ENCODE measurements at places on chromosomes 13 and 19. TPM values are rescaled to one million over a fixed set of nuclear protein-coding genes. Genes with fewer than 3 reads are reported as not detected.

Gene ZIC2
- total RNA-seq = 0.85 TPM

DNA sequence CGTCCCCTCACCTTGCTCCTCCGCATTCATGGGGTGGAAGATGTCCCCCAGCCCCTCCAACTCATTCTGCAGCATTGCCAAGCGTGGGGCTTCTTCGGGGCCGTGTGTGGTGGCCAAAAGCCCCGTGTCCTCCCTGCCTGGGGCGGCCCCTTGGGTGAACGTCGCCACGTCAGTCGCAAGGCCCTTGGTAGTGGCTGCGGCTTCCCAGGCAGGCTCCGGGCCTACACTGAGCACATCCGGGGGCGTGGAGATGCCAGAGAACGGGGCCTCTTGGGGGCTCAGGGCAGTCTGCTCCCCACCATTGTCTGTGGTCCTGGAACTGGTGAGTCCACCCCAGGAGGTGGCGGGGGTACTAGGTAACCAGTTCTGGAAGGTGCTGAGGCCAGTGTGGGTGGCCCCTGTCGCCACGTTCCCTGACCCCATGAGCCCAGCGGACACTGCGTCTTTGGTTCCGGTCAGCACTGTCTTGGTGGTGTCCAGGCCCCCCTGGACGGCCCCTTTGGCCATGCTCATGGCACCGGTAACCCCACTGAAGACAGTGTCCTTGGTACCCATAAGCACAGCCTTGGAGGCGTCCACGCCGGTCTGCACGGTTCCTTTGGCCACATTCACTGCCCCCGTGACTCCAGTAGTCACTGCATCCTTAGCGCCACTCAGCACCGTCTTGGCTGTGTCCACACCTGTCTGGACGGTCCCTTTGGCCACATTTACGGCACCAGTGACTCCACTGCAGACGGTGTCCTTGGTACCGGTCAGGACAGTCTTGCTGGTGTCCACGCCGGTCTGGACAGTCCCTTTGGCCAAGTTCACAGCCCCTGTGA lies 7.6 kb downstream of the PLIN4 start:
- DNase-seq = no peak
- no peak overlapping the region for H3K4me3 ChIP-seq
- no peaks in the 10 kb centered on the region for H3K27me3 ChIP-seq

Gene LCP1
- total RNA-seq = 438 TPM

GRCh38 chr19:39409208-39410016 lies 2.8 kb downstream of the ZFP36 start:
- peaks cover 72% of the 10 kb centered on the region for H3K4me1 ChIP-seq
- H3K4me3 ChIP-seq = peak overlapping the region; percentile 97
- H3K27ac ChIP-seq = peak overlapping the region; percentile 100
- peak; percentile 81 for DNase-seq

GRCh38 chr13:33262062-33262487 lies 23.5 kb downstream of the STARD13 start:
- DNase-seq = no peak
- H3K4me3 ChIP-seq = no peak overlapping the region
- no peaks in the 10 kb centered on the region for H3K27me3 ChIP-seq

GRCh38 chr19:5927441-5927821 lies 13.4 kb downstream of the CAPS start:
- DNase-seq = no peak
- no peak overlapping the region for H3K27ac ChIP-seq
- peaks cover 97% of the 10 kb centered on the region for H3K36me3 ChIP-seq
- no peaks in the 10 kb centered on the region for H3K4me1 ChIP-seq
- no peak overlapping the region for H3K4me3 ChIP-seq

- peaks cover 14% of the 10 kb centered on the region for H3K36me3 ChIP-seq
- H3K27ac ChIP-seq = no peak overlapping the region
- H3K4me3 ChIP-seq = no peak overlapping the region
- no peaks in the 10 kb centered on the region for H3K27me3 ChIP-seq
These were observed 18.7 kb downstream of the ZNF586 start for GRCh38 chr19:57788114-57788692.

GRCh38 chr13:77930430-77930829 lies 11.8 kb upstream of the EDNRB start:
- H3K4me1 ChIP-seq = no peaks in the 10 kb centered on the region
- no peak overlapping the region for H3K27ac ChIP-seq
- H3K27me3 ChIP-seq = no peaks in the 10 kb centered on the region
- H3K4me3 ChIP-seq = no peak overlapping the region

Gene TGFBR3L
- total RNA-seq = 0.89 TPM

- peaks cover 65% of the 10 kb centered on the region for H3K4me1 ChIP-seq
- H3K27me3 ChIP-seq = no peaks in the 10 kb centered on the region
- no peaks in the 10 kb centered on the region for H3K36me3 ChIP-seq
- DNase-seq = no peak
- peak overlapping the region; percentile 74 for H3K27ac ChIP-seq
These were observed 27.4 kb downstream of the UBAC2 start for GRCh38 chr13:99227909-99228688.

Gene KCTD15
- 5.2 TPM for total RNA-seq

DNA sequence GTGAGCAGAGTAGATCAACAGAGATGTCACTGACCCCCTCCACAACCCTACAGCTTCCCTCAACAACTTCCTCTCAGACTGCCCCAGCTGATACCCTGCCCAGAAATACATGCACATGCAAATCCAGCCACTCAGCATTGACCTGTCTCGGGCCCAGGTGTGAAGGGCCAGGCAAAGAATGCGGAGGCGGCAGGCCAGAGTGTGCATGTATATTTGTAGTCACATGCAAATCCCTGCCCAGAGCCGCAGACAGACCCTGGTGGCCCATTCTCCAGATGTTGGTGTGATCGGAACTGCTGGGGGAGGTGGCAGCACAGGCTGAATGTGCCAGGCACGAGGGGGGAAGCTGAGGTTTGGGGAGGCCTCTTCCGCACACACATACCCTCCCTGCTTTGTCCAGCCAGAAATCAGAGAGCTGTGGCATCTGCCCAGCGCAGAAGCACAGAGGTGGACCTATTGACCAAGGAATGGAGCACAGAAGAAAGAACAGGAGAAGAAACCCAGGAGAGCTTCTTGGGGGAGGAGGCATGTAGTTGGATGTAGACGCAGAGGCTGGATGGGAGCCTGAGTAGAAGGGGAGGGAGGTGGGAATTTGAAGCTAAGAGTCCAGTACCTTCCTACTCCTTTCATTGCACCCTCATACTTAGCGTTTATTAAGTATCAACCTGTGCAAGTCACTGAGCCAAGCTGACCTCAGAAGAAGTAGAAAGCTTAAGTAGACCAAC lies 14.4 kb downstream of the MEF2B start:
- H3K27ac ChIP-seq = no peak overlapping the region
- H3K36me3 ChIP-seq = peaks cover 4% of the 10 kb centered on the region
- H3K4me3 ChIP-seq = no peak overlapping the region
- DNase-seq = no peak
- no peaks in the 10 kb centered on the region for H3K4me1 ChIP-seq

GRCh38 chr13:101307181-101307701 lies 109.1 kb downstream of the NALCN start:
- no peak for DNase-seq
- no peak overlapping the region for H3K27ac ChIP-seq
- peaks cover 8% of the 10 kb centered on the region for H3K27me3 ChIP-seq
- H3K4me1 ChIP-seq = no peaks in the 10 kb centered on the region

Gene FUT3
- total RNA-seq = 0.13 TPM

- H3K36me3 ChIP-seq = peaks cover 9% of the 10 kb centered on the region
- H3K27ac ChIP-seq = peak overlapping the region; percentile 66
- no peak for DNase-seq
- H3K4me1 ChIP-seq = peaks cover 32% of the 10 kb centered on the region
- no peak overlapping the region for H3K4me3 ChIP-seq
- H3K27me3 ChIP-seq = no peaks in the 10 kb centered on the region
These were observed 1.5 kb upstream of the UPF3A start for GRCh38 chr13:114279758-114280355.

DNA sequence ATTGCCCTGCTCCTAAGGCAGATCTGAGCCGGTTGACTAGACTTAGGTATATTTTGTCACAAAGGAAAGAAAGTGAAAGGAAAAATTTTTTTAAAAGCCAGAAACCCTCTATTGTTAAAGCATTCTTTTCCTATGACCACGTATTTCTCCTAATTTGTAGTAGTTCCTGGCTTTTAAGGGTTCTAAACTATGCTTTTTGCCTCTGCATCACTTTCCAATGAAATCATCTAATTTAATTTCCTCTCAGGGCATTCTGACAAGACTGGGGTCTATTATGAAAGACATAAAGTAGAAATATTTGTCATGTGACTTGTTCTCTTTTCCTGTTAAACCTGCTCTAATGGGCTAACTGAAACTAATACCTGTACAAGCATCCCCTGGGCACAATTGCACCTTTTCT lies 233.0 kb upstream of the PRR20A start:
- no peaks in the 10 kb centered on the region for H3K27me3 ChIP-seq
- DNase-seq = no peak
- H3K4me3 ChIP-seq = no peak overlapping the region
- no peaks in the 10 kb centered on the region for H3K4me1 ChIP-seq
- no peak overlapping the region for H3K27ac ChIP-seq

- H3K4me3 ChIP-seq = no peak overlapping the region
- no peak overlapping the region for H3K27ac ChIP-seq
- no peaks in the 10 kb centered on the region for H3K36me3 ChIP-seq
- DNase-seq = no peak
- no peaks in the 10 kb centered on the region for H3K27me3 ChIP-seq
These were observed 13.0 kb downstream of the NTN5 start for GRCh38 chr19:48659768-48660167.

- H3K36me3 ChIP-seq = no peaks in the 10 kb centered on the region
- no peaks in the 10 kb centered on the region for H3K4me1 ChIP-seq
- no peak overlapping the region for H3K27ac ChIP-seq
- H3K4me3 ChIP-seq = no peak overlapping the region
- H3K27me3 ChIP-seq = peaks cover 11% of the 10 kb centered on the region
- no peak for DNase-seq
These were observed 68.6 kb downstream of the ERCC5 start for GRCh38 chr13:102914339-102914930.

DNA sequence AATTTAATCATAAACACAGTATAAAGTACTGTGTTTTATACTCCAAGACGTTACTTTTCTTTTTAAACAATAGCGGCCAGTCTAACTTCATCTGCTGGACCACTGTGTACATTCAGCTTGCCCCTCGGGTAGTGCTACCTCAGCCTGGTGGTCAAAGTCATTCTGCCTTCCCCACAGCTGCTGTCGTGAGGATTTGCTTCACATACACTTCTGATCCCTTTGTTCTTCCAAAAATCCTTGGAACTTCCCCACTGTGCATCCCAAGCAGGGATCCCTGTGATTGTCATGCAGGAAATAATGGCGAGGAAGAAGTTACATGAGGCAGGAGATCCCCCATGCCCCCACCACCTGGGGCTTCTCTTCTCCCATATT lies 234.9 kb upstream of the STARD13 start:
- no peak overlapping the region for H3K4me3 ChIP-seq
- no peak overlapping the region for H3K27ac ChIP-seq
- no peak for DNase-seq
- H3K4me1 ChIP-seq = no peaks in the 10 kb centered on the region

Gene KCNRG
- 0.47 TPM for total RNA-seq

Gene UBL3
- total RNA-seq = 32.7 TPM

- no peak for DNase-seq
- H3K27ac ChIP-seq = no peak overlapping the region
- no peaks in the 10 kb centered on the region for H3K36me3 ChIP-seq
- H3K27me3 ChIP-seq = peaks cover 26% of the 10 kb centered on the region
- peaks cover 17% of the 10 kb centered on the region for H3K4me1 ChIP-seq
These were observed 15.4 kb downstream of the CEBPA start for GRCh38 chr19:33286899-33287298.

DNA sequence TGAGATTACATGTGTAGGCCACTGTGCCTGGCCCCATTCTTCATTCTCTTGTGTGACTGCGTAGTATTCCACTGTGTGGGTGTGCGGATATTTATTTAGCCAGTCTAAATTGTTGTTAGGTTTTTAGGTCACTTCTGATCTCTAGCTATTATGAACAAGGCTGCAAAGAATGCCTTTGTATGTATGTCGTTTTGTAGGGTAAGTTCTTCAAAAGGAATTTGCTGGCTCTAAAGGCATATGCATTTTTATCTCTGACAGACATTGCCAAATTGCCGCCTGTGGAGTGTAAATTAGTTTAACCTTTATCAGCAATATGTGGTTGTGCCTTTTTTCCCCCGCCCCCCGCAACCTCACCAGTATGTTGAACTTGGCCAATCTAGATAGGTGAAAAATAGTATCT lies 30.3 kb upstream of the EHD2 start:
- H3K27ac ChIP-seq = no peak overlapping the region
- peaks cover 22% of the 10 kb centered on the region for H3K36me3 ChIP-seq
- no peaks in the 10 kb centered on the region for H3K27me3 ChIP-seq
- no peak overlapping the region for H3K4me3 ChIP-seq

DNA sequence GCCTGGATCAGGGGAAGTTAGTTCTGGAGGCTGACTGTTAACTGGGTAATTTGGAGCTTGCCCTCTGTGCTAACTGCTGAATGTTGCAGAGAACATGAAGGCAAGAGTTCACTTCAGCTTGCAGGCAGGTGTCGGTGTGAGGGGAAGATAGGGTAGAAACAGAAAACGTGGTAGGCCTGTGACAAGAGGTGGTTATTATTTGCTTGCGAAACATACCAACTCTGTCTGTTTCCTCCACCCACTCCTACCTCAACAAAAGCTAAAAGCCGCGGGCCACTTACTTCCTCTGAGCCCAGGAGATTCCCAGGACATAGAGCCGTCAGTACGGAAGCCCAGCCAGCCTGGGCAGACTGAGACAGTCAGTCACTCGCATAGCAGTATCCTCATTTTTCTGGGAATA lies 119.2 kb upstream of the ABCC4 start:
- no peak for DNase-seq
- H3K36me3 ChIP-seq = no peaks in the 10 kb centered on the region
- no peaks in the 10 kb centered on the region for H3K4me1 ChIP-seq
- no peak overlapping the region for H3K27ac ChIP-seq
- no peaks in the 10 kb centered on the region for H3K27me3 ChIP-seq
- no peak overlapping the region for H3K4me3 ChIP-seq

DNA sequence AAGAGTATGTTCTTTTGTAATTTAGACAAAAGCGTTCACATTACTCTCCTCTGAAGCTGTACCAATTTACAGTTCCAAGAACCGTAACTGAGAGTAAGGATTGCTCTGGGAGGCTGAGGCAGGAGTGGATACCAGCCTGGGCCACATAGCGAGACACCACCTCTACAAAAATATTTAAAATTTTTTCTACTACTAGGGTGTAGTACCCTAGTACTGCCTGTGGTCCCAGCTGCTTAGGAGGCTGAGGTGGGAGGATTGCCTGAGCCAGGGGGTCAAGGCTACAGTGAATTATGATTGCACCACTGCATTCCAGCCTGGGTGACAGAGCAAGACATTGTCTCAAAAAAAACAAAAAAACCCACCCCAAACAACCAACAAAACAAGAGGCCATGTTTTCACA lies 12.1 kb upstream of the CYP2A6 start:
- no peaks in the 10 kb centered on the region for H3K27me3 ChIP-seq
- H3K27ac ChIP-seq = no peak overlapping the region
- no peak for DNase-seq

GRCh38 chr19:35903550-35904179 lies 1.3 kb downstream of the HCST start:
- H3K27me3 ChIP-seq = no peaks in the 10 kb centered on the region
- DNase-seq = peak; percentile 89
- H3K4me3 ChIP-seq = peak overlapping the region; percentile 97
